ELR (cell line): ENCODE measurements at places on chromosomes 13 and 19.
A peak's percentile ranks its signal among the peaks of the same experiment; 100 is the strongest.

DNA sequence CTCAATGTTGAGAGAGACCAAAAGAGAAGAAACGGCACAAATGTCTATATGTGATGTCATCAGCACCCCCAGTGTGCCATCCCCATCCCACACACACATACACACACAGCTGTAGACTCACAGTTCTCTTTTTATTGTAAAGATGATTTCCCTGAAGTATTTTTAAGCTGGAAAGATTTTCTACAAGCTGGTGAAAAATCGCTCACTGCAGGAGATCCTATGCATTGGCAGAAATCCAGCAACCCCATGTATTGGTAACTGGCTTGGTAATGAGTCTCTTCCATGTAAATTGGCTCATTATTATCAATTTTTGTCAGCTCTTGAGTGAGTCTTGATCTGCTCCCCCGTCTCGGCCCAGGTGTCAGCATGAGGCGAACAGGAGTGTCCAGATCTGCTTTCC is 107.1 kb upstream of the UQCRFS1 start:
- DNase-seq, result no peak

DNA sequence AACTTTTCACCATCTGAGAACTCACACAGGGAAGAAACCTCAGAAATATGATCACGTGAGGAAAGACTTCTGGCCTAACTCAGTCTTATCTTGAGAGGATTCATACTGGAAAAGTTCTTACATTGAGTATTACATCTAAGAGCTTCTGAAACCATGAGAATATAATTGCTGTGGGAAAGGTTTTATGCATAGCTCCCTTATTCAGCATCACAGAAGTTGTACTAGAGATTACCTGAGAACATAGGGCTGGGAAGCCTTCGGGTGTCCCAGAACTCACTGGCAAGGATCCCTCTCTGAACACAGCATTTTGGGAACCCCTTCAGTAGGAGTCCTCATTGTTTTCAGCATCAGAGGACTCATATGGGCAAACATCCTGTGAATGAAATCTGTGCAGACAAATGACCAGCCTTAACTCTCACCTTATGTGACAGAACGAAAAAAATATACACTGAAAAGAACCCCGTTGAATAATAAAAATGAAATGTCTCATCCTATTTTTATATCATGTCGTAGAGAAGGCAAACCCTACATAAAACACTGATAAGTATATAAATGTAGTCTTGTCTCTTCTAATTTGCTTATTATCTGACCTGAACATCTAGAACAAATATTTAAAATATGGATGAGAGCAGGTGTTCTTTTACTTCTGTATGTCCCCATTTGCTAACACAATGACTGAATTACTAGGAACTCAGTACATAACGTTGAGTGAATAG is 14.2 kb downstream of the ZNF274 start:
- DNase-seq, result peak; percentile 62

DNA sequence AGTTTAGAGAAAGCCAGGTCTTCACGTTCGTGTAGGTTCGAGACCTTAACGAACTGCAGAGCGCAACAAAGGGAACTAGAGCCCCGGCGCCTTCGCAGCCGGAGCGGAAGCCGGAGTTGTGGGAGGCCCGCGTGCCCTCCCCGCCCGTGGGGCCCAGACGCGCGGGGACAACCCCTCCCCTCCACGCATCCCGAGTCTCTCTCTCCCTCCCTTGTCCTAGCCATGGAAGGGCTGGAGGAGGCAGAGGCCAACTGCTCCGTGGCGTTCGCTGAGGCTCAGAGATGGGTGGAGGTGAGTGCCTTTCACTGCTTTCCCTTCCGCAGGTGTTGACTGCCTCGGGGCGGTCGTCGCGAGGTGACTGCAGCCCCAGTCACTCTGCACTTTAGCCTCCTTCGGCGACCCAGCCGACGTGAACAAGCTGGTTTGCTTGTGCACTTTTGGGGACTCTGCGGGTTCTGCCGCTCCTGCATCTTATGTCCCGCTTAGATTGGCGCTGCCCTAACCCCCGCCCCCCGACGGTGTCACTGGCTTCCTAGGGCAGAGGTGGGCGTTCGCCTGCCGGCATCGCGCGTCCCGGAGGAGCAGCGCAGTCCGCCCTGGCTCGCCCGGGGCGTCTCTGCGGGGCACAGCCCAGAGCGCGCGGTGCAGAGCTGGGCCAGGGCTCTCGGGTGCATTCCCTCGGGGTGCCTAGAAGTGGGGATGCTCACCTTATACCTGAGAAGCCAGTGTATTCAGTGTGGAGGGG is 478 bp downstream of the LMO7 start:
- peak; percentile 69 for DNase-seq

DNA sequence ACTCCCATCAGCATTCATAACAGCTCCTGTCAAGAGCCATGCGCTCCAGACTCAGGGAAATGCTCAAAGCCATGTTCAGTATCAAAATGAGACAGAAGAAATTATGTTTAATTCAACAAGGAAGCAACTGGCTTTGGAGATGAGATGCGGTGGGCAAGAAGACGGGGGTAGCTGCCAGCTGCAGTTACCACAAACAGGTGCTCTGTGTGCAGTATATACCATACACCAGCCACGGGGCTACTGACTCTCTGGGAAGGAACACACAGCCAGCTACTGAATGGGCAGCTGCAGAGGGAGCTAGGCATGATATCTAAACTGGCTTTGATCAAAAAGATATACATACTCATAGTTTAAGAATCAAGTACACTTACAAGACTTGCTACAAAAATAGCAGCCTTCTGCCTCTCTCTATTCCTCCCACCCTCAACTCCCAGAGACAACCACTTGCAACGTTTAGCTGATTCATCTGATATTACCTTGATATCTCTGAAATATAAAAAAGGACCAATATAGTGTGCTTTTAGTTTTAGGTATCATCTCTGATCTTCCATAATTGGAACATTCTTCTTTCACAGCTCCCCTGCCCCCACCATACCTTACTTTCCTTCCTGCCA is 593.0 kb downstream of the UQCRFS1 start:
- no peak for DNase-seq

DNA sequence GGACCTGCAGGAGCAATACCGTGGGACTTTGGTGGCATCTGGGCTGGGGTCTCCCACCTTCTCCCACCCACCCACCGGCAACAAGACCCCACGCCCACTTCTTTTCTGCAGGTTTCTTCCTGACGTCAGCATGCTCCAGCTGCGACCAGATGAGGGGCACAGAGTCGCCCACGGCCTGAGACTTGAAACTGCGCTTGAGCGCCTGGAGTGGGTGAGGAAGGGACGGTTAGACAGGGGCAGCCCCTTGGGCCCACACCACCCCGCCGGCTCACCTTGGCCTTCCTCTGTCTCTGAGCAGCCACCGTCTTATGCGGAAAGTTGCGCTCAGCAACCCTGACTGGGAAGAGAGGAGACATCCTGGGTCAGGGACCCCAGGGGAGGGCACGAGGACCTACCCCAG is 2.2 kb downstream of the GARIN5B start:
- no peak for DNase-seq

- no peak for DNase-seq
Observed at GRCh38 chr13:27355894-27356293, 68.5 kb upstream of the GTF3A start.

- peak; percentile 40 for DNase-seq
Observed at GRCh38 chr19:12364391-12365235, 870 bp downstream of the ZNF442 start.

DNA sequence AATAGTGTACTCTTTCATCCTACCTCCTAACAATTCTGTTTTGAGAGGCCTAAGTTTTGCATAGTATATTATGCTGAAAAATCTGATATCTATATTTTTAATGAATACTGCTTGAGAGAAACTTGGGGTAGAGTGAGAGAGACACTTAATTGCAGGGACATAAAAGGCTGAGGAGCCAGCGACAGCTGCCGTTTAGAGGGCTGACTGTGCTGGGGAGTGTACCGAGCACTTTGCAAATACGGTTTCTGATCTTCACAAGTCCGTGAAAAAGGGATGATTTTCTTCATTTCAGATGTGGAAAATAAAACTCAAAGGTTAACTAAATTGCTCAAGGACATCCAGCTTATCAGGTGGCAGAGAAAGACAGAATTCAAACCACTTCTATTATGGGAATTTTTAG is 97.4 kb downstream of the CAB39L start:
- no peak for DNase-seq

GRCh38 chr13:85597790-85598500 is 201.3 kb downstream of the SLITRK6 start:
- DNase-seq, result peak; percentile 6

DNA sequence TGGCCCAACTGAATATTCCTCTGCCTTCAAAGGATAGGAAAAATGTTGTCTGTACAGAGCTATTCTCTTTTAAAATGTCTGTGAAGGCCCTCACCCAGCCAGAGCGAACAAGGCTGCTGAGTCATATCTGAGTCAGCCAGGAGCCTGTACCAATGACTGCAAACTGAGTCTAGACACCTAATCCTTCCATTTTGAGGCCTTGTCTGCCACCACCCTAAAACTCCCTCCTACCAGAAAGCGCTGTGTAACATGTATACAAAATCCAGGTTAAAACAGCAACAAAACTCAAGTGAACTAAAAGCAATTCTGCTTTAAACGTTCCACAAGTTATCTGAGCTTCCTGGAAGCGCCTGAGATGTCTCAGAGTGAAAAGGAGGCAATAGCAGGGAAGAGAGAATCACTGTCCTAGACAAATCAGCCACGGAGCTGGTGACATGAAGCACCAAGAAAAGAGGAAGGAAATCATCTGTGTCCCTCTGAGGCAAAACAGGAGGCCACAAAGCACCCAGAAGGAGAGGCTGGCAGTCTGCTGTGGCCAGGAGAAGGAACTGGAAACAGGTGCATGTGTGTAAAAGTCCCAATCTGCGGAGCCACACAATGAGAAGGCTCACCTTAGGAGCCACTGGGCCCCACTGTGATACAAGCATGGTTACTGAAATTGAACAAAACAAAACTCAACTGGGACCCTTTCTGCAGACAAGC is 10.2 kb downstream of the DHRS12 start:
- peak; percentile 87 for DNase-seq

DNA sequence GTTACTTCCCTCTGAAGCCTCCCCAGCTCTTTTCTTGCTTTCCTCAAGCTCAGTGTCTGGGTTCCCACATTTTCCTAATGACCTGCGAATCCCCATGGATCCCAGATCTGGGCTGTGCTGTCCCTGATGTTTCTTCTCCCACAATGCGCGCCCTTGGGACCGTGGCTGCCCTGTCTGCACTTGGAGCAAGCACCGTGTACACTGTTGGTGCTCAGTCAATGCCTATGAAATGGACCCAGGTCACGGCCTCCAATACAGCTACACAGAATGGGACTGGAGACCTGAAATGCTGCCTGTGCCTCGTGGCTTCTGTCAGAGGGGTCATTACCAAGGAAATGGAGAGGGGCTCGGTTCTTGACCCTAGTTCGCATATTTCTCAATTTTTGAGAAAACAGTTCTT is 160.1 kb upstream of the SOX1 start:
- no peak for DNase-seq

- DNase-seq, result no peak
Observed at GRCh38 chr13:41678848-41679247, 221.5 kb downstream of the RGCC start.

DNA sequence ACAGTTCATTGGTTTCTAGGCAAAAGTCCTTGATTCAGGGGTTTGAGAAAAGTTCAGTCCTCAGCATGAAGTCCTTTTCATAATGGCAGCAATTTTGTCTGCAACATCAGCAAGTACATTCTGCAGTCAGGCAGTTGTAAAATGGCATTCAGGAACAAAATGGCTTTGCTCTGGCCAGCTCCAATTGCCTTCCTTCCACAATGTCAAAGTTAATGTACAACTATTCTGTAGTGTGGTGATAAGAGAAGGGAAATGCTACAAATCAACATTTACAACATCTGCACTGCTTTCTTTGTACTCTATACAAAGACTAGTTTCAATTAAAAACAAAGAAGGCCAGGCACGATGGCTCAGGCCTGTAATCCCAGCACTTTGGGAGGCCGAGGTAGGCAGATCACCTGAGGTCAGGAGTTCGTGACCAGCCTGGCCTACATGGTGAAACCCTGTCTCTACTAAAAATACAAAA is 1.8 kb upstream of the NEK3 start:
- DNase-seq, result no peak

- peak; percentile 54 for DNase-seq
Observed at GRCh38 chr13:34246511-34246910, 428.6 kb downstream of the RFC3 start.

GRCh38 chr19:31427857-31428256 is 78.6 kb upstream of the TSHZ3 start:
- DNase-seq, result no peak

GRCh38 chr13:99865420-99865930 is 106.1 kb downstream of the ZIC5 start:
- no peak for DNase-seq

- no peak for DNase-seq
Observed at GRCh38 chr13:24168392-24168750, 7.9 kb downstream of the SPATA13 start.

GRCh38 chr13:71274923-71275608 is 591.9 kb downstream of the DACH1 start:
- DNase-seq, result no peak

DNA sequence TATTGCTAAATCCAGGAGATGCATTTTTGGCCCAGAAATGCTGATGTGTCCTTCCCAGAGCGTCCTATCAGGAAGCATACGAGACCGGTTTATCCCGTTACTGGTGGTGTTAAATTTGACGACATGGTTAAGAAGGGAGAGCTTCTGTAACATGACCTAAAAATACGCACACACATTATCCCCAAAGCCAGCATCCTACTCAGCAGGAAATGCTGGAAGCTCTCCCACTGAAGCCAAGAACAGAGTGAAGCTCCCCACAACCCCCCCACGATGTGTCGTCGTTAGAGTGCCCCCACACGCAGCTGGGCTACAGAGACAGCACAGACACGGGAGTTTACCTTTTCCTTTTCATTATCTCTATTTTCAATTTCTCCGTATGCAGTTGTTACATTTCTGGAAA is 45.1 kb upstream of the MCF2L start:
- no peak for DNase-seq
